ENCODE measurements at places on chromosomes 1 and 21. TPM values are rescaled to one million over a fixed set of nuclear protein-coding genes. Genes with fewer than 3 reads are reported as not detected.

DNA sequence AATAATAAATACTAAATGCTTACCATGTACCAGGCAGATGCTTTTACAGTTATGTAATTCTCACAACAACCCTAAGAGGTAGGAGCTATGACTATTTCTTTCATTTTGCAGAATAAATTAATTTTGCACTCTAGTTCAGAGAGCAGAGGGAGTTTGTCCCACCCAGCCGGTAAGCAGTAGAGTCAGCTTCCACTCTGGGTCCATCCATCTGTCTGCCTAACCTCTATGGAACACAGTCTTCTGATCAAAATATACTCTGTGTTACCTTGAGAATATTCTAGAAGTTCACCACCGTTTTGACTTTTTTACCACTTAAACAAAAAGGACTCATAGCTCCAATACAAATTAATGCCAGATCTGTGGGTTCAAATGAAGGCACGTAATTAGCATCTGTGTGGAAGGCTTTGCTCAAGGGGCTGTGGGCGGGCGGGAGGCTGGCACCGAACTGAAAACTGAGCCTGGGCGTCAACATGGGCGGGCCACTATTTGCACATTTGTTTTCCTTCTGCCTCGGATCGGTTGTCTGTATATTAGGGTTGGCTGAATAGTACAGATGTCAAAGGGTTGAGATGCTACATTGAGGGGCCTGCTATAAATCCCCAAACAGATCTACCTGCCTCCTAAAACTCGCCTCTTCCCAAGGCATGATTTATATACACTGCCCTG, 33.1 kb upstream of the LMO4 start:
- no peak for DNase-seq

Gene NPR1
- polyA plus RNA-seq = 4.7 TPM

DNA sequence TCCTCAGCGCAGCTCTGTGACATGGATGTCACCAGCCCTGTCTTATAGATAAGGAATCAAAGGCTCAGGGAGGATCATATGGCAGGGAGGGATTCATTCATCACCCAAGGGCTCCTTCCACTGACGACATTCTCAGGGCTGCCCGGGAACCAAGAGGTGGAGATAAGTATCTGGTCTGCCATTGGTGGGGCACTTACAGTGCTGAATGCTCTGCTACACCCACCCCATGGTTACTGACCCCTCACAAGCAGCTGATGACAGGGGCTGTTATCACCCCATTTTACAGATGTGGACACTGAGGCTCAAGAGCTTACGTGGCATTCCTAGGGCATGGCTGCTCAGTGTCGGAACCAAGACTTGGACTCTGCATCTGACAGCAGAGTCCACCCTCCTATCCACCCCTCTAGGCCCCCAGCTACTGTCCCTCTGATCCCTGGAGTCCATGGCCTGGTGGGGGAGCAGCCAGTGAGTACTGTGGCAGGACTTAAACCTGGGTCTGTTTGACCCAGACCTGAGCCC, 155.1 kb downstream of the PTPRU start:
- no peak for DNase-seq

Gene FCMR
- polyA plus RNA-seq = 4.4 TPM

DNA sequence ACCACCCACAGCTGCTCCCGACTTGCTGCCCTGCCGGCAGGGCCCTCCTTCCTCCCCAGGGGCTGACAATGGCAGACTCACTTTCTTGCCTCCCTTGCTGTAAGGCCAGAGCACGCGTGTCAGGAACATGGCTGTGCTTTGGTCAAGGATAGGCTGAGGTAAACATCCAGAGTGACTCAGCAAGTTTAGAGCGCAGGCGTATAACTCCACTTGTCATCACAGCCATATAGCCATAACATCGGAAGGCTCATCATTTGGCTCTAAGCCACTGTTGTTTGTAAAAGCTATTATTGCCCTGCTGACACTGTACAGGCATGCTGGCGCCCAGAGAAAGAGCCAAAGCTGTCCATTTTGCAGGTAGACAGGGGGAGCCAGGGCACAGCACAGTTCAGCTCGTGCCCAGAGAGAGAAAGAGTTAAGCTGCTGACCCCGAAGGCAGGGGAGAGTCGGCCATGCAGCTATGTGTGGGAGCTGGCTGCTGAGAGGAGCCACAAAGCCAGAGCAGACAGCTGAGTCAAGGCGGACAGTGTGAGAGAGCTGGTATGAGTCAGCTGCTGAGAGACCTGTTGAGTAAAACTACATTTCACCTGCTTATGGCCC, 60.6 kb downstream of the GNG4 start:
- DNase-seq = peak; percentile 24

DNA sequence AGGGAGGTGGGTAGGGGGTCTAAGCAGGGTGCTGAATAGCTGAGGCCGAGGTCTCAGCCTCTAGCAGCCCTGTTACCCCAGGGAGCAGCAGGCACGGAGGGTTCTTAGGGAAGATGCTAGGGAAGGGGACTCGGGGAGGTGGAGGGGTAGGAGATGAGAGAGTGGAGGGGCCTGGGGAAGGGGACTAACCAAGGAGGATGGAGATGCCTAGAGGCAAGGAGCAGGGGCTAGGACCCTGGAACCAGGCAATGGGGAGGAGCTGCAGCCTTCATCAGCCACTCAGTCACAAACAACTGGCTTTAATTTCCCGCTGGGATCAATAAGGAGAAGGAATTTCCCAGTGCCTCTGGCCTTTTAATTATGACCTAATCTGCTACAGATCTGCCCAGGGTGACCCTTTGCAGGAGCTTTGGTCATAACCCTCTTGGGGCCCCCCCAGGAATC, 2.9 kb upstream of the CRABP2 start:
- DNase-seq = no peak

Gene AGMAT
- polyA plus RNA-seq = 51.9 TPM

Gene TRIM17
- polyA plus RNA-seq = 1.3 TPM

DNA sequence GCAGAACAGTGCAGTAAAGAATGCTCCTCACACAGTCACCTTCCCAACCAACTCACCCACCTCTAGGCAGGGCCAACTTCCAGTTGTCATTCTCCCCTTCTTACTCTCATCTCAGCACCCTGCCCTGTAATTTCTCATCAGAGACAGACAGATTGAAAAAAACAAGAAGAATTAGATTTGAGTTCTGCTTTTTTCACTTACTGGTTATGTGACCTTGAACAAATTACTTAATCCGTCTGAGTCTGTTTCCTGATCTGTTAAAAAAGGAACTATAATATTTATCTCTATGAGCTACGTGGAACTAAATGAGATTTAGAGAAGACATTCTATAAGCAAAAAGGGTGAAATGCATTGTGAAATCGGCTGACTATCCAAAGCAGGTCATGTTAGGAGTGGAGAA, 330.3 kb downstream of the ZNF326 start:
- no peak for DNase-seq

DNA sequence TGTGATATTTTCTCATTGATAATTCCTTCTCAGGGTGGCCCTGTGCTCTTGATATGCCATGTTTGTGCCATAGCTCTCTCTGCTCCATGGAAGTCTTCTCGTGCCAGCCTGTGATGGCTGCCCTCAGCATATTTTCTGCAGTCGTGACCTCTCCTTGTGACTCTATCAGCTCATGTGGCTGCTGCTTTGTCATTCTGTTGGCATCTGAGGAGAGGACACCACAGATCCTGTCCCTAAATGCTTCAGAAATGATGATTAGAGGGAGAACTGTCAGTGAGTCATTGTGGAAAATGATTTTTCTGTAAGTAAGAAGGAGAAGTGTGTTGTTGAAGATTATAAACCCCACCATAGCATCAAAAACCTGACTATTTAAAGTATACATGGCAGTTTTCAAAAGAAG, 286.0 kb downstream of the ADGRL2 start:
- no peak for DNase-seq

DNA sequence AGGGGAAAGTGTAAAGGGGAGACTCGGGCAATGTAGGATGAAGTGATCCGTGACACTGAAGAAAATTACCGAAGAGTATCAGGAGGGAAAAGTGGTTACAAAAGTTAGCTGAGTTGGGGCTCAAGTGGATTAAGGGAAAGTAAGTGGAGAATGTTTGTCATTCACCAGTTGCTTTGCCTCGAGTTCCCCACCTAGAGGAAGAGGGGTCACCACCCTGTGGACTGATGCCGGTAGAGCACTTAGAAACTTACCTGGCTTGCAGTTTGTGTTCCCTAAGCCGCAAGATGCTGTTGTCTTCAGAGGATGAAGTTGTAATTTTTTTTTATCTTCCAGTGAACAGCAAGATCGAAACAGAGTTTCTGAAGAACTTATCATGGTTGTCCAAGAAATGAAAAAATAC, 1.0 kb downstream of the PER3 start:
- no peak for DNase-seq

GRCh38 chr1:226891846-226892523, 21.6 kb downstream of the PSEN2 start:
- no peak for DNase-seq

Gene UMODL1
- 0.67 TPM for polyA plus RNA-seq

GRCh38 chr1:244414543-244414942, 37.2 kb downstream of the ADSS2 start:
- no peak for DNase-seq
